Activated effector memory CD4-positive, alpha-beta T cell treated with anti-CD3 and anti-CD28 coated beads, Interleukin-2, amount 50 U/mL, for 16 hours (primary cell): ENCODE measurements at places on chromosomes 1 and 21.
A peak's percentile ranks its signal among the peaks of the same experiment; 100 is the strongest.

- no peak for DNase-seq
These were observed 1557.9 kb downstream of the PLA2G4A start for GRCh38 chr1:188386666-188387065.

DNA sequence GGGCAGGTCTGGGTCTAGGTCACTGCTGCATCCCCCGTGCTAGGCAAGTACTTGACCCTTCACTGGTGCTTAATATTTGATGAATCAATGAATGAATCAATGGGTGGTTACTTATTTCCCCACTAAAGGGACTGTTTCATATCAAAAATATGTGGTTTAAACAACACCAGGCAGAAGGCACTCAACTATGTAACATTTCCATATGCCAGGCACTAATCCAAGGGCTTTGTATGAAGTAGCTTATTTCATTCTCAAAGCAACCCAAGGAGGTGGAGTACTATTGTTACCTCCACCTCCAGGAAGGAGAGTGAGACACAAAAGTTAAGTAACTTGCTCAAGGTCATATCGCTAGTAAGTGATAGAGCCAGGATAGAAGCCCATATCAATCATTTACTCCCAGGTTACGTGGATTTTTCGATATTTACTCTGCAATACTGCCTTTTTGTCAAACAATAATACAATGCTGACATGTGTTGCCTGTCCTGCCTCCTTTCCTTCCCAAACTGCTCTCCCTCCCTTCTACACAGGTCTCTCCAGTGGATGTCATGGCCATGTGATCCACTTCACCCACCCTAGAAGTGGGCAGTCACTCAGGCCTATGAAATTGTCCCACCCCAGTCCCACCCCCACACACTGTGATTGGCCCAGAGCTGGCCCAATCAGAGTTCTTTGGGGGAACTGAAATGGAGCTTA lies 142.8 kb downstream of the ETS2 start:
- no peak for DNase-seq

DNA sequence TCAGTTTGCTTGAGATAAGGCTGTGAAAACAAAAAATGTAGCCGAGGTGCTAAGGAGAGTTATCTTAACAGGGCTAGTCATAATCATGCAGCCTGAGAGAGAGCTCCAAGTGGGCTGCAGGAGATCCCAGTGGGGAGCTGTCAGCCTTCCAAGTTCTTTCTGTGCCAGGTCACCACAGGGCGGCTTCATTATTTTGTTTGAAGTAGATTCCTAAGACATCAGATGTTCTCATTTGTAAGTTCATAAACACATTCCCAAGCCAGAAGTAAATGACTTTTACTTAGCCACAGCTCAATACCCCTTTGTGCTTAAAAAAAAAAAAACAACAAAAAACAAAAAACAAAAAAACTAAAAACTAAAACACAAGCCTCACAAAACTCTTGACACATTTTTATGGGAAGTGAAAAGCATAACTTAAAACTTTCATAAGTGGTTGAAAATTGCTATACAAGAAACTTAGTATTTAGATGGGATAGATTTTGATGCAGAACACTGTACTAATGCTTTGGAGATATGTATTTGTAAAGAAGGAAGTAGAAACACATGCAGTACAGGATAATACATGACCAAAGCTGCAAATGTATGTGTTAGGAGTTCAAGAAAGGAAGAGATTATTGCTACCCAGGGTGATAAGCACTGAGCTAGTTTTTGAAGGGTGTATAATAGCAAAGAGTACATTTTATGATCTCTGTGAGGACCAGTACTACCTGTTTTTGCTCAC lies 8.6 kb downstream of the CDC14A start:
- no peak for DNase-seq

GRCh38 chr1:117629625-117630422 lies 24.0 kb downstream of the TENT5C start:
- no peak for DNase-seq

GRCh38 chr1:231192620-231193163 lies 30.8 kb downstream of the TRIM67 start:
- DNase-seq, result peak; percentile 39

DNA sequence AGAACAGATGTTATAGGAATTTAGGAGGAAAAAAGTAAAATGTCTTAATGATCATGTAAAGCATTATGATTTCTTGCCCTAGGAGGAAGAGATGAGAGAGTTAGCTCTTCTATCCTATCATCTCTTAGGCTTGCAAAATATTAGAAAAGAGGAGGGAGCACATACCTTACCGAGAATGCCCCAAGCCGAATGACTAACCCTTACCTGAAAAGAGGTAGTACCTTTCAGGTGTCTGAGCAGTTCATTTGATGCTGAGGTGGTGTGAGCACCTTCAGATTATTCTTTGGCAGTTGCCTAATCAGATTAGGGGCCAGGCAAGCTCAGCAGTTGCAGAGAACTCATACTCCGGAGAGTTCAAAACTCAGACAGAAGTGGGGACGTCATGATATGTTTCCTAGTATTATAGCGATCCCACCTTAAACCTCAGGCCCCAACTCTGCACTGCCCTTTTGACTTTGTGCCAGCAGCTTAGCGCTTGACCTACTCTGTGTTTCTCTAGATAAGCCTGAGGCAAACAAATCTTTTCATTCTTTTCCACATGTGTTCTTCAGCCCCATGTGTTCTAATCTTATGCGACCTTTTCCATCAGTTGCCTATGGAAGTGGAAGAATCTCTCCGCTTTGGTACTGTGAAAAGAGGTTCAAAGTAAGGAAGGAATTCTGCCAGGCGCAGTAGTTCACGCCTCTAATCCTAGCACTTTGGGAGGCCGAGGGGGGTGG lies 52.5 kb downstream of the ATP2B4 start:
- no peak for DNase-seq

DNA sequence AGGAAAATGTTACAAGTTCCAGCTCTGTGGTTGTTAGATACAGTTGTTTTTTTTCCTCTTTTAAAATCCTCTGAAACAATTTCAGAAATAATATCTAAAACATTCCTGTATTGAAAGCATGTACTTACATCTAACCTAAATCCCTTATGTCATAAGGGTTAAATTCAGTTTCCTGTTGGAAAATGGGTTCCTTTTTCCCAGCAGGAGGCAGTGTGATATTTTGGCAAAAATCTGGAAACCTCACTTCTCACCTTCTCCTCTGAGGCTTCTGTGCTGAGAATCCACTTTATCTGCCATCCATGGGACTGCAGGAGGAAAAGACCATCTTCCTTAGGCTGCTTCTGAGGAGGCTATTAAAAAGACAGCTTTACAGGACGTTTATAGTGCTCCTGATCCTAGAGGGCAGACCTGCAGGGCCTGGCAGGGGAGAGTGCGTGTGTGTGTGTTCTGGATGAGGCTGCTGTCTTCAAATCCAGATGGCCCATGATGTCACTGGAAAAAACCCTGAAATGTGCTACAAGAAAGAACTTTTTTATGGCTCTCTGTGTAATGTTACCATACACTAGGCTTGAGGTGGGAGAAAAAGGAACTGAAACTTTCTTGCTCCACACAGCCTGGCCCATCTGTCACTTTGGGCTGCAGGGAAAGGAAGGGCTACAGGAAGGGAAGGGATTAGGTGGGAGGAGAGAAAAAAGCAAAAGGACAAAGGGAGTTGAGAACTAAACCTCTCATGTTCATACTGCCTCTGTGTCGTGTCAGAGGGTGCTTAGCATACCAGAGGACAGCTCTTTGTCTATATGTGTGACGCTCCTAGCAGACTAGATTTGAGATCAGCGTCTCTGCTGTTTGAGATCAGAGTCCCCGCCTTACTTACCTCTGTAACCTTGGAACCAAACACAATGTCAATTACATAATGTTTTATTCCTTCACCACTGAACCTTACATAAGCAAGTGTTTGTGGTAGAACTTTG lies 379.2 kb upstream of the SPAG17 start:
- no peak for DNase-seq

GRCh38 chr1:116559304-116559761 lies 11.5 kb downstream of the CD58 start:
- DNase-seq, result no peak
